Upper lobe of left lung (tissue), 6 donors: ENCODE measurements at places on chromosomes 1 and 21.

DNA sequence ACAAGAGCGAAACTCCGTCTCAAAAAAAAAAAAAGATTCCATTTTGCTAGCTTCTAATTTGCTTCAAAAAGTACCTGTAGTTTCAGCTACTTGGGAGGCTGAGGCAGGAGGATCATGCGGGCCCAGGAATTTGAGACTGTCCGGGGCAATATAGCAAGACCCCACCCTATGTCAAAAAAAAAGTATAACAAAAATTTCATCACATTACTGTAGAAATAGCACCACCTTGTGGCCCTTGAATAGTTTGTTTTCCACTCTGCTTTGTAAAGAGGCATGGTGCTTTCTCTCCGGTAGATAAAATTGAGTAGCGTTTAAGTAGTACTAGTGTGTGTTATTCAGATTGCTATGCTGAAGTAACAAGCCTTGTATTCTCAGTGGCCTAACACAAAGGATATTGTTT is 18.2 kb upstream of the MSTO1 start:
- no peak for DNase-seq

DNA sequence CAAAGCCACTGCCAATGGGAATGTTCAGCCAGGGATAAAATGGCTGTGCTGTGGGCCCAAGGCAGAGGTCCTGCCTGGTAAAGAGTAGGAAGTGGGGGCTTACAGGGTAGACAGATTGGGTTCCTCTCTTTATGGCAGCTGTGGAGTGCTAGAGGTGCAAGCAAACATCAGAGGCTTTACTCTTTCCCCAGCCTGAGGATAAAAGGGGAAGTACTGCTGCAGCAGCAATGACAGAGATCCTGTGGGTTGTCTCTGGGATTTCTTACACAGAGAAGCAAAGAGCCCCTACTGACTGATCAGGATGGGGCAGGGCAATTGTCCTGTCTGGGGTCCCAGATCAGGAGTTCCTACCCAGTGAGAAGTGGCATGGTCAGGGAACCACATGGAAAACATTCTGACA is 54.2 kb downstream of the DRAM2 start:
- DNase-seq: no peak

DNA sequence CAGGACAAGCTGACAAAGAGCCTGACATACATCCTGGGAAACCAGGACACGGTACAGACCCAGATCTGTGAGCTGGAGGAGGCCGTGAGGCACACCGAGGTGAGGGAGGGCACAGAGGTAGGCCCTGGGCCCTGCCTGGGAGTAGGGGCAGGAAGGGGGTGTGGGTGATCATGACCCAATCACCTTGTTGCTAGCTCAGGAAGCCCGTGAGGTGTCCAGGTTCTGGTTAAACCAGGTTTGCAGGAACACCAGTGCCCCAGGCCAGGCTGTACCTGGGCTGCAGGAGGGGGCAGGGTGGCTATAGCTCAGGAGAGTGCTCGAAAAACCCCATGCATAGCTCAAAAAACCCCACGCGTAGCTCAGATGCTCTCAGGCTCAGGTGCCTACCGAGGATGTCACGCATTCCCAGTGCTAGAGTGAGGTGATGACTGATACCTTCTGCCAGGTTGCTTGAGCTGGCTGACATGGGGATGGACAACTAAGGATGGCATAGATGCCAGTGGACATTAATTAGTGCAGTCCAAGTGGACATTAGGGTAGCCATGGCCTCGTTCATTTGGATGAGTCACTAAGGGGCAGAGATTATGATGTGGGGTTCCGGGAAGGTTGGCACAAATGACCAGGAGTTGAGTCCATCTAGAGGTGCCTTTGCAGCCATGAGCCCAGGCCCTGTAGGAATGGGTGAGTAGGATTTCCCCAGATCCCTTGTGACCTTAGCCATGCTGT is 3.7 kb downstream of the TRIM46 start:
- DNase-seq: no peak

DNA sequence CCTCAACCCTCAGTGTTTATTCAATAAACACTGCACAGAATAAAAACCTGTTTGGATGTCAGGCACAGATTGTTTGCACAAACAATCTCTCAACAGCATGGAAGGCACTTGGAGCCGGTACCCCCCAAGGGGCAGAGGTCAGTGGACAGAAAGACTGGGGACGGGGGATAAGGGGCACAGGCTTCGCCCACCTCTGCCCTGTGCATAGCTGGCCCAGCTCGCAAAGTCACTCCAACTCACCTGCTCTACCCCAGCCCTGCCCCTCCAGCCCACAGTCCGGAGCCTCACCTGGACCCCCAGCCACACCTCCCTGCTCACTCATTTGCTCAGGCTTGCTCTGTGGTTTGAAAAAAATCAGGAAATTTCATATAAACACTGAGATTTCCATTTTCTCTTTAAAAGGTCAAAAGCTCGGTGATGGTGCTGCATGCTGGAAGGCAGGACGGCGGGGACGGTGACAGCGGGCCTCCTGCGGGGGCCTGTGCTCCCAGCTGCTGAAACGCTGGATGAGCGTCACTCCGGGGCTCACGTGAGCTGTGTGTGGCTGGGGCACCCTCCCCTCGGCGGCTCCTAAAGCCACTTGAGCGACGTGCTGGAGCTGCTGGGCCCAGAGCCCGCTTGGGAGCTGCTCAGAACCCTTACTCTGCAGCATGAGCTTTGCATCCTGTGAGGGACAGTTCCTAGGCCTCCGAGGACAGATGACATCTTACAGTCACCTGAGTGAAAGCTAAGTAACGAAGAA is 54.5 kb downstream of the PRDM15 start:
- peak; percentile 71 for DNase-seq

DNA sequence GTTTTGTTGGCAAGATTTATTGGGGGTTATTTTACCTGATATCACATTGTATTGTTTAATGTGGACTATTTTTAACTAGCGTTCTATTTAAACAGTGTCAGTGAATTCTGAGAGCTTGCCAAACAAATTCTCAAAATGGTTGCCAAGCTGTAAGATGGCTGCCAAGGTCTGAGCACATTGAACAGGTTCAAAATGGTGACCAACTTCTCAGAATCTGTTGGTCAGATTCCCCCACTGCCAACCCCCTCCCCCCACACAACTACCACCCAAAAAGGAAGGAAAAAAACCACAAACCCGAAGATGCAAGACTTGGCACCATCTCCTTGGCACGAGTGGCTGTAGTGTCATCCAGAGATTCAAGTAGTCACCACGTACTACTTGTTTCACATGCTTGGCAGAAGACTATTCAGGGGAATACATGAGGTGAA is 159.1 kb downstream of the NFIA start:
- DNase-seq: no peak

DNA sequence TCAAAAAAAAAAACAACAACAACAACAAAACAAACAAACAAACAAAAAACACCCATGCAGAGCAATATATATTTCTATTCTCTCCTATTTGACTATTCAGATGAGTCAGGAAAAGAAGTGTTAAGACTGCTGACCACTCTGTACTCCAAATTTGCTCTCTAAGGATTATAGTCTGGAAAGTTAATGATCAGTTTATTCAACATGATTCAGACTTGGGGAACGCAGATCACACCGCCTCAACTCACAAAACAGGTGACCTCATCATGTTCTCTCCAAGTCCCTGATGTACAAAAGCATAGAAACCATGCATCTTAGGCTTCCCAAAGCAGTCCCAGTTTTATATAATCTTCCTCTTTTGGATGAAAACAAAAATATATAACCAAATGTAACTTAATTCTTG is 51.9 kb upstream of the PRRC2C start:
- no peak for DNase-seq

DNA sequence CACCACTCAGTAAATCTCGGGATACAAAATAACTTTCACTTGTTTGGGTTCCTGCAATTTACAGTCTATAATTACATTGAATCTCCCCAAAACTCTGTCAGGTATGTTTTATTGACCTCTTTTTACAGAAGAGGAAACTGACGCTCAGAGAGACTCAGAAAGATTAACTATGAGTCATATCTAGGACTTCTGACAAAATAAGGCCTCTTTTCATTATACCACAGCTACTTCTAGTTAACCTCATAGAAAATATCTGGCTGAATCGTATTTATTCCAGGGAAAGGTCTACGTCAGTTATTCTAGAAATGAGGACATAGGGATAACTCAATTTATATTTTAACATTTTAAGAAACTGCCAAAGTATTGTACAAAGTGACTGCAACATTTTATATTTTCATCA is 211.1 kb upstream of the FAM78B start:
- no peak for DNase-seq

DNA sequence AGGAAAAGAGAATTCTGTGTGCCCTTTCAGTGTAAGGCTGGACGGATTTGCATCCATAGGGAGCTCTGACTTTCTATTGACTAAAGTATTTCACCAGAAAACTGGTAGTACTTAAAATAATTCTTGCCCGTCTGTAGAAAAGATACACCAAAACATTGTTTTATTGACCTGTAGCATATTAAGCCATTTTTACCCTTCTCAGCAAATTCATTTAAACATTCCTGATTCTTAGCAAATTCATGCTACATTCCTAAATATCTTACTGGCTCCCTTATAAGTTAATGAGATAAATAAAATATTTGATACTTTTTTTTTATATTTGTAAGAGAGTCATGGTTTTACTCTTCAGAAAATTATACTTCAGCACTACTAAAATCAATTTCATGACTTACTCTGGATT is 1.6 kb upstream of the IPP start:
- no peak for DNase-seq

DNA sequence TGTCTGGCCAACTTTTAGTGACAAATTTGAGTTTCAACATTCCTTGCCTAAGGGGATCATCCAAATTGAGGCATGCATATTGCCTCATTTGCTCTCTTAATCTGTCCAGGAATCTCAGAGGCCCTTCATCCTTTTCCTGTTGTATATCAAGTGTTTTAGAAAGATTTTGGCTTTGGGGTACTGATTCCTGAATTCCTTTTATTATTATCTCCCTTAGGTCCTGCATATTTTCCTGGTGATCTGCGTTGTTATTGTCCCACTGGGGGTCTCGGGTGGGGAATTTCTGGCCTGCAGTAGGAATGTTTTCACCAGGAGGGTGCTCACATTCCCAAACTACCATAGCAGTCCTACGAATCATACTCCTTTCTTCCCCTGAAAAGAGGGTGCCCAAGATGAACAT is 4.4 kb upstream of the AADACL3 start:
- DNase-seq: no peak

DNA sequence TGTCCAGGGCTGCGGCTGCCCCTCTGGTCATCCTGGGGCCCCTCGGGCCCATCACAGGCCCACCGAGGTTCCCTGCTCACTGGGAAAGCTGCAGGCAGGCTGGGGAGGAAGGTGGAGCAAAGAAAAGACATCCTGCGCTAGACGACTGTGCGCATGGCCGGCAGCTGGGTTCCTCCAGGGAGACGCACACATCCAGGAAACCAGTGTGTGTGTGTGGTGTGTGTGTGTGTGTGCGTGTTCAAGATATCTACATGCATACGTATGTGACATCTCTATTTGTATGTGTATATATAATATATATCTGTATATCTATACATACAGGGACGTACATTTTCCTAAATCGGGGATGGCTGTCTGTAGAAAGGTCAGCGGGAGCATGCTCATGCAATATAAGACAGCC is 63.7 kb downstream of the ACOT7 start:
- DNase-seq: no peak

DNA sequence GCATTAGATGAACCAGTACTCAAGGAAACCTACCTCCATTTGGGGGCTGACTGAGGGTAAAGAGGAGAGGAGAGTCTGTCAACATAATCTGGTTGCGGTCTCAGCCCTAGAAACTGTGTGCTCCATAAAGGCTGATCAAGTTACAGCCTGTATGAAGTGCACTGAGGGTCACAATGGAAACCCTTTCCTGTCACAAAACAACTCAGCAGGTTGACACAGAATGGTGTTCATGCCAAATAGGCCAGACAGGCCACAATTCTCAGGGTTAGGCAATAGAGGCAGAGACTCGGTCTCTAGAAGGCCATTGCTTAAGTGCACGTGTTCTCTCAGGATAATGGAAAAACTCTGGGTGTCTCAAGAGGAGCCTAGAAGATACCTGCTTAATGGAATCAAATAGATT is 4.1 kb upstream of the ANKRD35 start:
- peak; percentile 62 for DNase-seq

GRCh38 chr1:8228253-8228652 is 89.7 kb upstream of the SLC45A1 start:
- DNase-seq: no peak

DNA sequence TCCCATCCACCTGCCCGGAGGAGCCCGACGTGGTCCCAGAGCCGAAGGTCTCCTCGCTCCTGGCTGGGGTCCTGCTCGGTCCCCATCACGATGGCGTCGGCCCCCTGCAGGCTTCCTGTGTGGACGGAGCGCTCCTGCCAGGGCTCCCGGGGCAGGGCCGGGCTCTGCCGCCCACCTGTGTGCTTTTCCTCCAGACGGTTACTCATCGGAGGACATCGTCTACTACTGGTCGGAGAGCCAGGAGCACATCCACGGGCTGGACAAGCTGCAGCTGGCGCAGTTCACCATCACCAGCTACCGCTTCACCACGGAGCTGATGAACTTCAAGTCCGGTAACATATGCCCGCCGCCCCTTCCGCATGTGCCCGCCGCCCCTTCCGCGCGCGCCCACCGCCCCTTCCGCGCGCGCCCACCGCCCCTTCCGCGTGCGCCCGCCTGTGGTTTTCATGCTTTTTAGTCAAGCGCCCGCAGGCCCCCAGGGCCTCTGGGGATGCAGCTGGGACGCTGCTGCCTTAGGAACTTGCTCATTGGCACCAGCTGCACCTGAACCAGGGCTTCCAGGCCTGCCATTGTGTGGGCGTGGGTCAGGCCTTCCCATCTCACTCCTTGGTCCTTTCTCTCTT is 8.9 kb downstream of the GABRD start:
- peak; percentile 78 for DNase-seq

DNA sequence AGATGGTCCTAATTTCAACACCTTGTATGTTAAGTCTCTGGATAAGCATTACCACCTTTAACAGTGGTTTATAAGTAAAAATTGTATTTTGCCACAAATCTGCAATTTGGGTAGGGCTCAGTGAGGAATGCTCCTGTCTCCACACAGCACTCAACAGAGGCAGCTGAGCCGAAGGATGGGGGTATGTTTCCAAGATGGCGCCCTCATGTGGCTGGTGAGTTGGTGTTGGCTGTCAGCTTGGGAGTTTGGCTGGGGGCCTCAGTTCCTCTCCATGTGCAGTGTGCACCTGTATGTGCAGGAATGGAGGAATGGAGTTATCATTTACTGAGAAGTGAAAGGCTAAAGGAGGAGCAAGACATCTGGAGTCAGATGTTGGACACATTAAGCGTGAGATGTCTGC is 136.8 kb downstream of the GABPA start:
- no peak for DNase-seq
